ENCODE measurements at places on chromosomes 5 and 9. TPM values are rescaled to one million over a fixed set of nuclear protein-coding genes. Genes with fewer than 3 reads are reported as not detected.

GRCh38 chr5:54991416-54991815, 6.0 kb upstream of the ESM1 start:
- H3K4me1 ChIP-seq = no peaks in the 10 kb centered on the region
- no peak overlapping the region for H3K4me3 ChIP-seq
- no peaks in the 10 kb centered on the region for H3K36me3 ChIP-seq
- no peaks in the 10 kb centered on the region for H3K27me3 ChIP-seq

DNA sequence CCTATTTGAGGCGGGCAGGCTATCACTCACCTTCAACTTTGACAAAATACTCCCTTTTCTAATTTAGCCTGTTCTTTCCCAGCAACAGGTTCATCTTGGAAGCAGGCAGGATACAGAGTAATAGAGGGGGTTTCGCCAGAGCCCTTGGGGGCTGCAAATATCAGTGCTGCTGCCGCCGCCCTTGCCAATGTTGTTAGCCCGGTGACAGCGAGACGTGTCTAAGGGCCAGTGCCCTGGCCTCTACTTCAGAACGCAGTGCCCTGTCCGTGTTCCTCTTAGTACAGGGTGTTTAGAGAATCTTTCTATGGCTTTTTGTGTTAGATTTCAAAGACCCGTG, 703 bp downstream of the FAM120AOS start:
- no peaks in the 10 kb centered on the region for H3K36me3 ChIP-seq
- H3K4me3 ChIP-seq = peak overlapping the region; percentile 86
- DNase-seq = no peak
- peak overlapping the region; percentile 78 for H3K27ac ChIP-seq

DNA sequence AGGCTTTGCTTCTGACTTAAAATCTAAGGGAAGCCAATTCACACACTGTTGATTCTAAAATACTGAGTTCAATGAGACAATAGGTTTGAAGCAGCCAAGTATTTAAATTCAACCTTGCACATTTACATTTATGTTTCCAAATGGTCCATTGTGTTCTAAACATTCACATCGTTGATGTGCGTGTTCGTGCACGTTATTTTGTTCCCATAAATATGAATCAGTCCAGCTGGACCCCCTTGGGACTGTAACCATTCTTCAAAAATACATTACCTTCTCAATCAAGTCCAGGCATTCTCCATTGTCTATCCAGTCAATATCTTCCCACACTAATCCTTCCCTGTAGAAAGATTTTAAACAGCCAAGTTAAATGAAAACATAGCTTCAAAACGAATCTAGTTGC, 146.4 kb upstream of the RETREG1 start:
- H3K4me1 ChIP-seq = peaks cover 15% of the 10 kb centered on the region
- H3K36me3 ChIP-seq = peaks cover 2% of the 10 kb centered on the region
- no peak overlapping the region for H3K4me3 ChIP-seq
- no peak for DNase-seq
- H3K27ac ChIP-seq = no peak overlapping the region
- no peaks in the 10 kb centered on the region for H3K27me3 ChIP-seq

GRCh38 chr5:140351609-140352334, 5.4 kb upstream of the HBEGF start:
- peaks cover 36% of the 10 kb centered on the region for H3K4me1 ChIP-seq
- no peak overlapping the region for H3K4me3 ChIP-seq
- H3K27me3 ChIP-seq = no peaks in the 10 kb centered on the region

DNA sequence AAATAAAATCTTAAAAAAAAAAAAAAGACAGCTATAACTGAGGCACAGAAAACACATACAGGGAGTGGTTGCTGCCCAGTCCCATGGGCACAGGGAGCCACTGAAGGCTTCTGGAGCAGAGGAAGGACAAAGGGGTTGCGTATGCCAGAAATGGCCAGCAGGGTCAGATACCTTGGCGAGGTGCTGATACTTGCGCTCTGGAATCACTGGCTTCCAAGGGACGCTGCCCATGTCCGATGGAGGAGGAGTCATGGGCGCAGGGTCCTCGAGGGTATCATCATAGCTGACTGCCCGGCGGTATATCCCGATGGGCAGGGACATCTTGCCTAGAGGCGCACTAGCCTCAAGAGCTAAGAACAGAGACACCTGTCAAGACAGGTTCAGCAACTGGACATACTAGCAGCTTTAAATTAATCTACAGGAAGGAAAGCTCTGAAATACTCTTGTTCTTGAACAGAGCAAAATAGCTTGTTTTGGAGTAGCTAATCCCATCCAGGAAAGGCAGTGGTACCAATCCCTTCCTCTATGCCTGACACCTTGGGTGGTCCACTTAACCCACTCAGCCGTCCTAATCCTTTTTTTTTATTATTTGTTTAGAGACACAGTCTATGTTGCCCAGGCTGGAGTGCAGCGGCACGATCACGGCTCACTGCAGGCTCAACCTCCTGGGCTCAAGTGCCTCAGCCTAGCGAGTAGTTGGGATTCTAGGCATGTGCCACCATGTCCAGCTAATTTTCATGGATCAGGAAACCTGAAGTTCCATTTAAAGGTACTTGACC, 6.0 kb downstream of the KIAA1191 start:
- no peak overlapping the region for H3K27ac ChIP-seq
- DNase-seq = peak; percentile 13
- no peaks in the 10 kb centered on the region for H3K27me3 ChIP-seq
- H3K4me3 ChIP-seq = no peak overlapping the region
- peaks cover 6% of the 10 kb centered on the region for H3K36me3 ChIP-seq

DNA sequence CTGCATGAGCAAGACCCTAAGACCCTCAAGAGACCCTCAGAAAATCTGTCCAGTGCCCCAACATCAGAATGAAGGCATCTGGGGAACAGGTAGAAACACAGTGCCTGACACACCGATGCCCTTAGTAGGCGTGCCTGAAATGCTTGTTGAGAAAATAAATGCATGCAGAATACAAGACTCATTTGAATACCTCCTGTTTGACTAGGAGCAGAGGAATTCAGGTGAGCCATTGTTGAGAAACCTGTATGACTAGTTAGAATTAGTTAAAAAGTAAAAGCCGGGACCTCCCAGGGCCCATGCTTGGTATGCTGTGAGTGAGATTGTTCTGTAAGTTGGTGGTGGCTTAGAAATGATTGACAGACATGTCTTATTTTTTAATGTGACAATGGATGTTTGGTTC, 55.0 kb downstream of the WWC1 start:
- peak overlapping the region; percentile 92 for H3K27ac ChIP-seq
- peak; percentile 80 for DNase-seq
- peaks cover 1% of the 10 kb centered on the region for H3K36me3 ChIP-seq
- H3K4me1 ChIP-seq = peaks cover 81% of the 10 kb centered on the region
- no peaks in the 10 kb centered on the region for H3K27me3 ChIP-seq
- H3K4me3 ChIP-seq = no peak overlapping the region

GRCh38 chr9:7115606-7116005, 357.8 kb downstream of the KDM4C start:
- no peaks in the 10 kb centered on the region for H3K4me1 ChIP-seq
- DNase-seq = no peak
- no peak overlapping the region for H3K27ac ChIP-seq
- no peak overlapping the region for H3K4me3 ChIP-seq

DNA sequence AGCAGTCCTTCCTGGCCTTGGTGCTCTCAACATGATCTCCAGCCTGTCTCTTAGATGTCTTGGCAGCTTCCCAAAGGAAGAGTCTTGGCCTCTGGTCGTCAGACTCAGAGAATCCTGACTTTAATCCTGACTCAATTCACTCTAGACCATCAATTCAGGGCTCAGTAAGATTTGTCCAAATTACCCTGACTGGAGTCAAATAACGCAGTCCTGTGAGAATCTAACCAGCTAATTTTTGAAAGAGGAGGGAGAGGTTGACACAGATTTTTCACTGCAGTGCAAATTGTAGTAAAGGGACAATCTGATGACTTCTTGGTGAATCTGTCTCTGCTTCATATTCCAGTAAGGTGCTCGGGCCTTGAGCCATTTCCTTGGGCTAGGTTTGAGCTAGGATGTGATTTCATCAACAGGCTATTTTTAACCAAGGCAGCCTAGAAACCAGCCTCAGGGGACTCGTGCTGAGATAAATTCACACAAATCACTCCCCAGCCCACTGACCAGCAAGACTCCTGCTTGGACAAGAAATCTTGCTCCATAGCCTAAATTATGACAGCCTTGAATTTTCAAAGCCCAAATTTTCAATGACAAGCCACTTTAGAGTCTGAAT, 257.4 kb downstream of the ENC1 start:
- no peak for DNase-seq
- no peak overlapping the region for H3K27ac ChIP-seq
- peaks cover 21% of the 10 kb centered on the region for H3K4me1 ChIP-seq
- H3K27me3 ChIP-seq = no peaks in the 10 kb centered on the region
- H3K36me3 ChIP-seq = no peaks in the 10 kb centered on the region
- H3K4me3 ChIP-seq = no peak overlapping the region

GRCh38 chr5:135387629-135387960, 11.4 kb downstream of the MACROH2A1 start:
- H3K4me3 ChIP-seq = no peak overlapping the region
- no peaks in the 10 kb centered on the region for H3K4me1 ChIP-seq
- H3K27me3 ChIP-seq = no peaks in the 10 kb centered on the region
- no peak for DNase-seq
- H3K36me3 ChIP-seq = peaks cover 4% of the 10 kb centered on the region

GRCh38 chr5:93058309-93058708, 522.7 kb downstream of the NR2F1-AS1 start:
- H3K27ac ChIP-seq = no peak overlapping the region
- no peaks in the 10 kb centered on the region for H3K27me3 ChIP-seq
- DNase-seq = no peak
- no peak overlapping the region for H3K4me3 ChIP-seq
- H3K36me3 ChIP-seq = no peaks in the 10 kb centered on the region

DNA sequence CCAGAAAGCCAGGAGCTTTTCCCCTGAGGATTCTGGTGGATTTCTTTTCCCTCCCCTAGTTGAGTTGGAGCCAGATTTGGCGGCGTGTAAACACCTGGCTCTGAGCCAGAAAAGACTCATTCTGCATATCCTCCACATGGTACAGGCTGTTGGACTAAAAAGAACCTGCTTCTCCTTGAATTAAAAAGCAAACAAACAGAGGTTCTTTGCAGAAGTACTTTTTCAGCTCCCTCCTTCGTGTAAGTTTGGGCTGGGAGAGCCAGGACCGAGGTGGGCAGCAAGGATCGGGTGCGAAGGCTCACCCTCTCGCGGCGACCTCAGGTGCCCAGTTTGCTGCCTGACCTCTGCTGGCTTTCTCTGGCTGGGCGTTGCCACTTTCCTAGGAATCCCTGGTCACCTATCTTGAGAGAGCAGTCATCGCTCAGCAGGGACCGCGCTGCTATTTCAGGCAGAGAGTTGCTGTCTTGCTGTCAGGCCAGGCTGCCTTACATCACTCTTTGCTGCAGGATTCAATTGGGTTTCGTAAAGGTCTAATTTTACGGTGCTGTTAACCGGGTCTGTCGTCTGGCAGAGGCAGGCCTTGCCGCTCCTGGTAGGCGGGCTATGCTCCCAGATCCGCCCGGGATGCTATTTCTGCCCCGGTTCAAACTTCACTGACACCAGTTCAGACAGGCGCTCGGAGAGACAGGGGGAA, 3.2 kb downstream of the PAPPA start:
- H3K4me1 ChIP-seq = no peaks in the 10 kb centered on the region
- H3K4me3 ChIP-seq = no peak overlapping the region
- H3K36me3 ChIP-seq = no peaks in the 10 kb centered on the region
- H3K27me3 ChIP-seq = peaks cover 4% of the 10 kb centered on the region
- DNase-seq = no peak
- H3K27ac ChIP-seq = no peak overlapping the region

DNA sequence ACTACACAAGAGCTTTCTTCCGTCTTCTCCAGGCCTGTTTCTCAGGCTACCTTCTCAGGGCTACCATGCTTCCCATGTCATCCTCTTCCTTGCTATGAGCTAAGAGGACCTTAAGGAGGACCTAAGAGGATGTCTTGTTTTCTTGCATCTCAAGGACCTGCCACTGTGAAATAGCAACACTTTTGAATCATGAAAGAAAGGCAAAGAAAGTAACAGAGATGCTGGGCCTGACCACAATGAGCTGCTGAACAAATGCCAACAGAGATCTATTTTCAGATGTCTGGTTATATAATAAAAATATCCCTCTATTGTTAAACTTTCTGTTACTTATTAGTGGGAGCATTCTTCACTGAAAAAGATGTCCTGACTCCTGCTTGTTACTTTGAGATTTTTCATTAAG, 36.7 kb upstream of the ANXA1 start:
- no peak overlapping the region for H3K4me3 ChIP-seq
- H3K27me3 ChIP-seq = no peaks in the 10 kb centered on the region
- no peaks in the 10 kb centered on the region for H3K4me1 ChIP-seq
- H3K27ac ChIP-seq = no peak overlapping the region
- no peak for DNase-seq

DNA sequence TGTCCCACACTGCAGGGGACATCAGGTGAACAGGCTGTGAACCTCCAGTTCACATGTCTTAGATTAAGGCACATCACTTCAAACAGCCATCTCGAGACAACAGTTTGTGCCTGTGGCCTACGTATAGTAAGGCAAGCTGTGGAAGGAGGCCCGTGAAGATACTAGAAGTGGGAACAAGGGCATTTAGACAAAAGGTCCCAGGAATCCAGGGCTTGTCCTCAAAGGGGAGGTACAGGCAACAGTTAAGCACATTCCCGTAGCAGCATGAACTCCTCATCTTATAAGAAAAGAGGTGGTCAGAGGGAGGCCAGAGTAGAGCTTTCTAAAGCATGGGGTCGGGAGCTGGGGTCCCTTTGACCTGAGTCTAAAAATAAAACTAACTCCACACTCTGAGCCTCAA, 122.5 kb upstream of the TRPM3 start:
- no peak overlapping the region for H3K27ac ChIP-seq
- no peaks in the 10 kb centered on the region for H3K36me3 ChIP-seq
- no peak overlapping the region for H3K4me3 ChIP-seq
- no peak for DNase-seq

- H3K4me3 ChIP-seq = no peak overlapping the region
- no peaks in the 10 kb centered on the region for H3K4me1 ChIP-seq
- no peak for DNase-seq
- H3K27ac ChIP-seq = no peak overlapping the region
- H3K36me3 ChIP-seq = no peaks in the 10 kb centered on the region
These were observed 286.1 kb upstream of the IRX1 start for GRCh38 chr5:3309538-3309937.

The CTSV gene
- 110 TPM for total RNA-seq

- H3K36me3 ChIP-seq = peaks cover 2% of the 10 kb centered on the region
- no peaks in the 10 kb centered on the region for H3K4me1 ChIP-seq
- no peak overlapping the region for H3K4me3 ChIP-seq
- no peak overlapping the region for H3K27ac ChIP-seq
- H3K27me3 ChIP-seq = no peaks in the 10 kb centered on the region
- peak; percentile 60 for DNase-seq
These were observed 19.4 kb downstream of the DCP2 start for GRCh38 chr5:112995764-112996618.

- H3K27ac ChIP-seq = no peak overlapping the region
- no peaks in the 10 kb centered on the region for H3K36me3 ChIP-seq
- peak overlapping the region; percentile 65 for H3K4me3 ChIP-seq
- DNase-seq = no peak
These were observed 922 bp downstream of the LMX1B start for GRCh38 chr9:126614455-126615244.

- no peak overlapping the region for H3K4me3 ChIP-seq
- peaks cover 21% of the 10 kb centered on the region for H3K4me1 ChIP-seq
These were observed 5.9 kb downstream of the ATPSCKMT start for GRCh38 chr5:10243660-10244240.

- H3K36me3 ChIP-seq = no peaks in the 10 kb centered on the region
- H3K4me3 ChIP-seq = no peak overlapping the region
- H3K4me1 ChIP-seq = no peaks in the 10 kb centered on the region
- no peaks in the 10 kb centered on the region for H3K27me3 ChIP-seq
These were observed 527.4 kb downstream of the RASEF start for GRCh38 chr9:82535432-82535998.

GRCh38 chr9:125707472-125707804, 430 bp upstream of the MAPKAP1 start:
- peaks cover 8% of the 10 kb centered on the region for H3K4me1 ChIP-seq
- H3K36me3 ChIP-seq = no peaks in the 10 kb centered on the region
- peak overlapping the region; percentile 60 for H3K27ac ChIP-seq
- H3K4me3 ChIP-seq = peak overlapping the region; percentile 24
- no peaks in the 10 kb centered on the region for H3K27me3 ChIP-seq

Measured in Caco-2 (cell line).